ENCODE measurements at places on chromosomes 11 and 22. TPM values are rescaled to one million over a fixed set of nuclear protein-coding genes. Genes with fewer than 3 reads are reported as not detected.
A peak's percentile ranks its signal among the peaks of the same experiment; 100 is the strongest.

The USP2 gene
- total RNA-seq, result 5.0 TPM

DNA sequence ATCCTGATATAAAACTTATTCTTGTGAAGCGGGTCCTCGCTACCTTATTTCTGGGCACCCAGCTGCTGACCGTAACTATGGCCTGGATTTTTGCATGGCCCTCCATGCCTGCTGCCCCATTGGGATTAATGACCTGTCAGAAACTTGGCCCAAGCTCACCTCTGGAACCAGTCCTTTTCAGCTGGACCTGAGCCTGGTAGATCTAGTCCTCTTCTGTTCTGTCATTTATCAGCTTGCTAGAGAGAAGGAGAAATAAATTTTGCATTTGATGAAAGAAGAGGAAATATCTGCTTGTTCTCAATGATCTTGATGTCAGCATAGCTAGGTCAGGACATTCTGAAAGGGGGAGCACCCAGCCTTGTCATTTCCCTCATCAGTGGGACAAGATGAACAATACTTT, 387.8 kb upstream of the LARGE1 start:
- no peak for DNase-seq
- H3K4me1 ChIP-seq, result no peaks in the 10 kb centered on the region
- no peak overlapping the region for H3K27ac ChIP-seq
- H3K27me3 ChIP-seq, result no peaks in the 10 kb centered on the region

DNA sequence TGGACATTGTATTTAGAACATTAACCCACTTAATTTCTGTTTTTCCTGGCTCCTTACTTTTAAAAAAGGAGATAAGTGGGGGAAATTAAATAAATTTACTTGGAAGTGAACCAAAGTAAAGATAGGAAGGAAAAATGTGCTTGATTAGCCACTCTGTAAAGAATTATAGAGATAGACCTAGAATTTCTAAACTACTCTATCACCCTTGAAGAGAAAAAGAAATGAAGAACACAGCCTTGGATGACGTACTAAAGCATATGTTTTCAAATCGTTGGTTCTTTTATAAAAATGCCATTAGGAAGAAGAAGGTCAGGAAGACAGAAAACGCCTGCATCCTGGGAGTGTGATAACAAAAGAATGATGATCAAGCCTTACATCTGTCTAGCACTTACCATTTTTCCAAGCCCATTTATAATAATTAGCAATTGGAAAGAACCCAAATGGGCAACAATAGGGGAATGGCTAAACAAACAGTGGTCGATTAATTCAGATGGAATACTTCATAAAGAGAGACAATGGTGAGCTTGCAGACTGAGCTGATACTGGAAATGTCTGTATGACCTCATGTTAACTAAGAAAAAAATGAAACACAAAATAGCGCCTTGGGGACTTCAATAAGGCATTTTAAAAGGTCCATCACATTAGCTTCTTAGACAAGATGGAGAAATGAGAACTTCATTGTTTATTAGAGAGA, 81.0 kb upstream of the LRRC55 start:
- no peaks in the 10 kb centered on the region for H3K36me3 ChIP-seq
- H3K27me3 ChIP-seq, result no peaks in the 10 kb centered on the region
- DNase-seq, result no peak
- H3K4me1 ChIP-seq, result no peaks in the 10 kb centered on the region
- H3K27ac ChIP-seq, result no peak overlapping the region

DNA sequence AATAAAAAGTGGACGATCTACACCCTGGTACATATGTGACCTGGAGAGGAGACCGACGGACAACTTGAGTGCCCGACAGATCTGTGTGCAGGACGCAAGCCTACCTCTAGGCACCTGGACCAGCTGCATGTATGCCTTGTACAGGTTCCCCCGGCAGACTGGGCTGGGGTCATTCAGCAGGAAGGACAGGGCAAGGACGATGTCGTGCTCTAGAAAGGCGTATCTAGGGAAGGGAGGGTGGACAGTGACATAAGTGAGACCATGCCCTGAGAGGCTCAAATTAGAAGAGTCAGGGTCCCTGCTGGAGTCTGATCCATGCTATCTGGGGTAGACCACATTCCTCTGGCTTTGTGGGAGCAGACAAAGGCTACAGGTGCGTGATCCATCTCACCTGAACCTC, 7.9 kb downstream of the RSPH14 start:
- H3K4me1 ChIP-seq, result no peaks in the 10 kb centered on the region
- H3K27ac ChIP-seq, result no peak overlapping the region
- H3K4me3 ChIP-seq, result no peak overlapping the region
- no peaks in the 10 kb centered on the region for H3K27me3 ChIP-seq

- H3K4me3 ChIP-seq, result no peak overlapping the region
- H3K27me3 ChIP-seq, result no peaks in the 10 kb centered on the region
- peaks cover 42% of the 10 kb centered on the region for H3K4me1 ChIP-seq
- peak; percentile 56 for DNase-seq
Observed at GRCh38 chr11:64186492-64187165, 658 bp downstream of the STIP1 start.

GRCh38 chr11:123069908-123070821, 8.2 kb upstream of the HSPA8 start:
- H3K4me1 ChIP-seq, result no peaks in the 10 kb centered on the region
- H3K36me3 ChIP-seq, result no peaks in the 10 kb centered on the region
- H3K4me3 ChIP-seq, result no peak overlapping the region
- DNase-seq, result no peak

GRCh38 chr11:47388697-47389576, 10.6 kb upstream of the SPI1 start:
- no peaks in the 10 kb centered on the region for H3K36me3 ChIP-seq
- no peaks in the 10 kb centered on the region for H3K4me1 ChIP-seq
- DNase-seq, result no peak
- no peaks in the 10 kb centered on the region for H3K27me3 ChIP-seq
- no peak overlapping the region for H3K27ac ChIP-seq
- H3K4me3 ChIP-seq, result no peak overlapping the region

GRCh38 chr22:38696606-38697424, 3.9 kb downstream of the JOSD1 start:
- H3K4me3 ChIP-seq, result no peak overlapping the region
- H3K36me3 ChIP-seq, result no peaks in the 10 kb centered on the region
- H3K27me3 ChIP-seq, result no peaks in the 10 kb centered on the region
- peak overlapping the region; percentile 66 for H3K27ac ChIP-seq
- DNase-seq, result no peak
- peaks cover 43% of the 10 kb centered on the region for H3K4me1 ChIP-seq

GRCh38 chr11:69374110-69374945, 80.4 kb downstream of the MYEOV start:
- H3K4me1 ChIP-seq, result no peaks in the 10 kb centered on the region
- H3K27me3 ChIP-seq, result no peaks in the 10 kb centered on the region
- no peak overlapping the region for H3K4me3 ChIP-seq
- DNase-seq, result peak; percentile 38
- H3K27ac ChIP-seq, result no peak overlapping the region
- H3K36me3 ChIP-seq, result no peaks in the 10 kb centered on the region

Measured in right lobe of liver (tissue), 6 donors.